Mammary epithelial cell (primary cell): ENCODE measurements at places on chromosomes 4 and X.
A peak's percentile ranks its signal among the peaks of the same experiment; 100 is the strongest.

- DNase-seq: no peak
Observed at GRCh38 chr4:7209699-7210098, 17.4 kb downstream of the SORCS2 start.

DNA sequence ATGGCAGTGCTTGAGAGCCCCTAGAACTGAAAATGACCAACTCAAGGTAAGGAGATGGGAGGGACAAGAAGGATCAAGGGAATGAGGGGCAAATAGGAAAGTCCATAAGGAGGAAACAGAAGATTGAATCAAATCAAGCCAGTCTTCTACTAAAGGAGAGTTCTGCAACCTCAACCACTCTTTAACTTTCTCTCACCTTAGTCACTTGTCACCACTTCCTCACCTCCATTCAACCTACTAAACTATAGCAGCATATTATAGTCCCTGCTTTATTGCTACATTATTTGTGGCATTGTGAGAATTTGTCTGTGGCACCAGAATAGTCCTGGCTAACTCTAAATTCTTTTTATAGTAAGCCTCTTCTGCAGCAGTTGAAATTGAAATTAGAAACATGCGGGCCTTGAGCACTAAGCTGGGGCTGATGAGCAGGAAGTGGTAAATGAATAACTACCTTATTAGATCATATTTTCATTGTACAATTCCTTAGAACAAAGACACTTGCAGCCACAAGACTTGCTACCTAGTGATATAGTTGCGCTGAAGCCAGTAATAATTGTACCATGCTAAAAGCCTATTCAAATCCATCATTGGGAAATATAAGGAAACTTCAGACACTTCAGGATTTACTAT lies 336.9 kb downstream of the ZNF674 start:
- peak; percentile 65 for DNase-seq

GRCh38 chr4:102469806-102470205 lies 31.4 kb upstream of the NFKB1 start:
- no peak for DNase-seq

GRCh38 chr4:138815811-138816210 lies 199.8 kb upstream of the NOCT start:
- no peak for DNase-seq

DNA sequence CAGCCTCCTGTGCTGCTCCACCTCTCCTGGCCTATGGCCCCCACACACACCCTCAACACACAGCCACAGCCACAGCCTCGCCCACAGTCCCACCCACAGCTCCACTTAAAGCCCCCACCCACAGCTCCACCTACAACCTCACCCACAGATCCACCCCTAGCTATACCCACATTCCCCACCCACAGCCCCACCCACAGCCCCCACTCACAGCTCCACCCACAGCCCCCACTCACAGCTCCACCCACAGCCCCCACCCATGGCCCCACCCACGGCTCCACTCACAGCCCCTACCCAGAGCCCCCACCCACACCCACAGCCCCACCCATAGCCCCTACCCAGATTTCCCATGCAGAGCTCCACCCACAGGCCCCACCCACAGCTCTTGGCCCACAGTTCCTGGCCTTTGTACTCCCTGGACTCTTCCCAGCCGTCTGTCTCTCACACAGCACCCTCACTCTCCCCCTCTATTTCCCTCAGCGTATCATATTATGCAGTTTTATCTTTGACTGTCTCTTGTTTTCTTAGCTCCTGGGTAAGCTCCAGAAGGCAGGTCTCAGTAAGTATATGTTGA lies 322.5 kb downstream of the EVC2 start:
- DNase-seq: no peak

DNA sequence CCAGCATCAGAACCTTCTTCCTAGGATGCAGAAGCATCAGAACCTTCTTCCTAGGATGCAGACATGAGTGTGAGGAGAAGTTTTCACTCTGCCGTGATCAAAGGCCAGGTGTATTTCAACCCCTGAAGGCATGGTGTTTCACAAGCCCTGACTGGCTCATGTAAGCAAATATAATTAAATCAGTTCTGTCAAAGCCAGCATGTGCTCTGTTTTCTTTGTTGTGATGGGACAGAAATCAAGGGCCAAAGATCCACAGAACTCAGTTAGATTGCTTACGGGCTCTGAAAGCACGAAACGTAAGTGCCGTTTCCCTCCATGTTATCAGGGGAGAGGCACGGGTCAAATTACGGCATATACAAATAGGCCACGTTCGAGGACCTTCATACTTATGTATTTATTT lies 32.0 kb upstream of the CLDN24 start:
- peak; percentile 84 for DNase-seq

DNA sequence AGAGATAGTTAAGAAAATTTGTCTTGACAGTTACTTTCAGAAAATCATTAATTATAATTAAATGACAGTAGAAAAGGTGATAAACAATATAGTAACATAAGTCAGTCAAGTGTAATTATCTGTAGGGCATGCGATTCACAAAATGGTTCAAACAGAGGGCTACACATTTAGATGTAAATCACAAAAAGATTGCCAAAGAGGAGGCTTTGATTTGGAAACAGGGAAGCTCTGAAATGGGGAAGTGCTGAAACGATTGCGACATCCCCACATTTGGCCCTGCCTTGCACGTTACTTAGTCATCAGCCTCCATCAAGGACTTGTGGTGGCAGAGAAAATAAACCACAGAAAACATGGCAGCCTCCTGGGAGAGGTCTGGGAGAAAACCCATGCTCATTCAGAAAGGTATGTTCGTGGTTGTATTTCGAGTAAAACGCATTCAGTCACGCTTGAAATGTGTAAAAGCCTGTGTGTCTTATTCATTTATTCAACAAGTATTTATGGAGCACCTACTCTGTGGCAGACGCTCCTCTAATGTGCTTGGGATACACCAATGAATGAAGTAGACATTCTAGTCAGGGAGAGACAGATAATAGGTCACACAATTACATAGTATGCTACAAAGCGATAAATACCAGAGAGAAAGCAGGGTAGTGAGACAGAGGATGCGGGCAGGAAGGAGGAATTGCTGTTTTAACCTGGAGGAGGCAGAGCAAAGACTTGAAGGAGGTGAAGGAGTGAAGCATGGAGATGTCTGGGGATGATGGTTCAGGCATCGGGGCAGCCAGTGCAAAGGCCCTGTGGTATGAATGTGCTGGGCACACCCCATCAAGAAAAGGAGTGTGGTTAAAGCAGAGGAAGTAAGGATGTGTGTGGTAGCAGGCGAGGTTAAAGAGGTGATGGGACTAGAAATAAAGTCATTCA lies 7.8 kb downstream of the RBM47 start:
- peak; percentile 93 for DNase-seq

DNA sequence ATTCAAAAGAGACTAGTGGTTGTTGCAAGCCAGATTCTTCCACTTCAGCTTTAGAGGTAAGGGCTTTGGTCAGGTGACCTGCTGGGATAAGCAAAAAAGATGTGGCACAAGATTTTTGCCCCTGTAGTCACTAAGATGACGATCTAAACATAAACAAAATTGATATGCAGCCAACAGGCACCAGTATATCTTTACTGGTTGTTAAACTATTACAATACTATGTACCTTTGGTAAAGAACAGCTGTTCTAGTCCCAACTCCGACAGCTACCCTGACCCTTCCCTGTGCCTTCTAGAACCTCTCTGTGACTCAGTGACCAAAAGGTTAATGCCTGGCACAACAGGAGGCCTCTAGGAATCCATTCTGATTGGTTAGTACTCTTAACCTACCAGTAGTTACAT lies 59.6 kb downstream of the MGST2 start:
- DNase-seq: no peak

DNA sequence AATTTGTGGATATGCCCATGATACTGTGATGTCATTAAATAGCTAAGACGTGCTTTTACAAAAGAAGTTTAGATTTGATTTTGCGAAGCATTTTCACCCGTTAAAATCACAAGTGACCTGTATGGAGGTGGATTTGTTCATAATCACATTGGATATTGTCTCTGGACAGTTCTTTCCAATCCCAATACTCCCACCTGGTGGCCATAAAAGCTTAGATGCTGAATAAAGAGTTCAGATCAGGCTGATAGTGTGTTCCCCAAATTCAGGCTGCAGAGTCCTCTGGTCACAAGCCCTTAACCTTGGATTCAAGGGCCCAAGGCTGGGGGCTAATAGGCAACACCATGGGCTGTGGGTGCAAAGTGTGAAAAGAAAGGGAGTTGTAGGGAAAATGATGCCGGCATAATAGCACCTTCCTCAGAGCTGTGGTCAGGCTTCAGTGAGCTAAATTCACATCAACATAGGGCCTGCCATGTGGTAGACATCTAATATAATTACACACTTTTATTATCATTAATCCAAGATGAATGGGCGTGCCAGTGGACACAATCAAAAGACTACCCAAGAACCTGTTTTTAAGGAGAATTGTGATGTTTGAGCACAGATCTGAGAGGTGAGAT lies 28.1 kb downstream of the SMIM43 start:
- peak; percentile 47 for DNase-seq

DNA sequence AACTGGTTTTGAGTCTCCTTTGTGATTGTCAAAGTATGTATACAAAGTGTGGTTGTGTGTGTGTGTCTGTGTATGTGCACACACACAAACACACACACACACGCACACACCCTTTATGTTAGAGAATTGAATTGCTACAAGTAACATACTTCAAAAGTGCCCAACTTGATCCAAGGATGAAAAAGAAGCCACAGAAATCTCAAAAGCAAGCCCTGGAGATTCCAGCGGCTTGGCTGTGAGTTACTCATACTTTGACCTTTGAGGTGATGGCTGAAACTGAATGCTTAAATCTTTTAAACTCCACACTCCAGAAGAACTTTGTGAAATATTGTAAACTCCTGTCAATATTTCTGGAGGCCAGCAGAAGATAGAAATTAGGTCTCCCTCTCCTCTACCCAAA lies 168.4 kb upstream of the NRK start:
- peak; percentile 12 for DNase-seq

- no peak for DNase-seq
Observed at GRCh38 chr4:177091515-177091914, 218.2 kb upstream of the NEIL3 start.

DNA sequence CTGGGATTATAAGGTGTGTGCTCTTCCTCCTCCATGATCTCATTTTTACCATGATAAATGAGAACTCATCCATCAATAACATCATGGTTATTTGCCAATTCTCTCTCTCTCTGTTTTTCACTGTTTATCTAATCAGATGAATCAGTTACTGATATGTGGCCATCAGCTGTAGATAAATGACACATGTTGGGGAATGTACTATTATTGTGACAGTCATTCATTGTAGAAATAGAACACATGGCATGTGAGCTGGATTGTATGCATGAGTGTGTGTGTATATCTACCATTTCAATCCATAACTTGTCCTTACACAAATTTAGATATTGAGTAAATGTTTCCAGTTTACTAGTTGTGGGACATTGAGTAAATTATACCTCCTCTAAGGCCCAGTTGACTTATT lies 53.0 kb downstream of the OSTC start:
- DNase-seq: no peak

GRCh38 chrX:109707319-109707718 lies 25.7 kb downstream of the ACSL4 start:
- DNase-seq: no peak

DNA sequence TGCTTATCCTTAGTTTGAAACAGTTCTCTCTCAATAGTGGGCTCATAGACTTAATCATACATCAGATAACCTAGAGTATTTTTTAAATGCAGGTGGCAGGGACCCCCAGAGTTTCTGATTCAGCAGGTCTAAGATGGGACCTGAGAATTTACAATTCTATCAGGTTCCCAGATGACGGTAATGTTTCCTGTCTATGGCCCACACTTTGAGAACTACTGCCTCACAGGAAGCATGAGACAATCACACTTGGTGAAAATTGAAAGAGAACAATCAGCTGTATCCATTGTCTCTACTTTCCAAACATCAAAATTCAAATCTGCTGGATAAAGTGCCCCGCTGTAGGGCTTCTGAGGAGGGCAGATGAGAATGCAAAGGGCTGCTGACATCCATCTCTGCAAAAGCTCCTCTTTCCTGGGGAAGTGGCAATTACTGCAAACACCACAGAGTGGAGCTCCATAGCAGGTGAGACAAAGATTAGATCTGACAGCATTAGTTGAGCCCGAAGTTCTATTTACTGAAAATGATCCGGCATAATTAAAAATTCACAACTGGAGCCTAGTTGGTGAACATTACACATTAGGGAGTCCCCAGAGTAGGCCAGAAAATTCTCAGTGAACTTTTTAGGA lies 187.8 kb upstream of the MBNL3 start:
- no peak for DNase-seq

GRCh38 chr4:126465341-126465740 lies 1150.6 kb downstream of the FAT4 start:
- no peak for DNase-seq

- peak; percentile 25 for DNase-seq
Observed at GRCh38 chr4:177582992-177583391, 140.8 kb upstream of the AGA start.

GRCh38 chrX:155052738-155053498 lies 18.0 kb downstream of the CMC4 start:
- DNase-seq: no peak

DNA sequence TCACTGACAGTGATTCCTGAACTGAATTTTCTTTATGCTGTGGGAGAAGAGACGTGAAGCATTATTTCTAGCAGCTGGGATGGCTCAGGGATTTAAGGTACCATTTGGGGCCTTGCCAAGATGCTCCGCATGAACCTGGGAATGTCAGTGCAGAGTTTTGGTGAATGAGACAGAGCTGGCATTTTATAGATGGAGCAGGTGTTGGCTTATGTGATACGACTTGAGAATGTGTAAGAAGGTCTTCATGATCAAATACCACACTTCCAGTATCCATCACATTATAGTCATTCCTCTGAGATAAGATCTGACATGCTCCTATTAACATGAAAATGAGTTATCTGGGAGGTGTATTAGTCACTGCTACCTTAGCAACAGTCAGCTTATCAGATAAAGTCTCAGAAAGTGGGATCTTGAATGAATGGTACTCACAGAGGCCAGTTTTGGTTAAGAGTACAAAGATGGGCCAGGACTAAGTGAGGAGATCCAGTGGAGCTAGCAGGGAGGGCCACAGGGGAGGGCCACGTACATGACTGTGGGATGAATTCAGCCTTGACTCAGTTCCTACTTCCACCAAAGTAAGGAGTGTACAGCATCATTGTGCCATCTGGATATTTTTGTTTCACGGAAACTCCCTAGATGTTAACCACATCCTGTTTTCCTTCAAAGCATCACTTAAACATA lies 116.7 kb downstream of the SPCS3 start:
- DNase-seq: peak; percentile 98

- peak; percentile 83 for DNase-seq
Observed at GRCh38 chrX:131816551-131817136, 206.5 kb upstream of the STK26 start.

GRCh38 chr4:77697860-77698590 lies 92.4 kb downstream of the CXCL13 start:
- peak; percentile 64 for DNase-seq

DNA sequence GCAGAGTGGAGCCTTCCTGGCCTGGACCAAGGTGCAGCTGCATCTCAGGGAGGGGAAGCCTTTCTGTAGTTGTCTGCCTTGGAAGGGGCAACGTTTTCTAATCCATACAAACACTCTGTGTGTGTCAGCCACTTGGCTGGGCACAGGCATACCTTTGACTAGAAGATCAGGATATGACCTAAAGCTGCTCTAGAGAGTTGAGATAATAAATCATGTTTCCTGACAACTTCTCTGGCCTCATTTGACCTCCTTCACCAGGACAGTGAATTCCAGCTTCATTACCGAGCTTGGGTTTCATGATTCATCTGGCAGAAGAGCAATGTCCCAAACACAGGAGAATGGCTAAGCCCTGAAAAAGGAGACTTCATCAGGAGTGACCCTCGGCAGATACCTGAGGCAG lies 89.6 kb upstream of the KIT start:
- DNase-seq: peak; percentile 67
